Bronchial epithelial cell (primary cell): ENCODE measurements at places on chromosomes 13 and 19. TPM values are rescaled to one million over a fixed set of nuclear protein-coding genes. Genes with fewer than 3 reads are reported as not detected.

The RNF17 gene
- not detected in 2 replicates for total RNA-seq

DNA sequence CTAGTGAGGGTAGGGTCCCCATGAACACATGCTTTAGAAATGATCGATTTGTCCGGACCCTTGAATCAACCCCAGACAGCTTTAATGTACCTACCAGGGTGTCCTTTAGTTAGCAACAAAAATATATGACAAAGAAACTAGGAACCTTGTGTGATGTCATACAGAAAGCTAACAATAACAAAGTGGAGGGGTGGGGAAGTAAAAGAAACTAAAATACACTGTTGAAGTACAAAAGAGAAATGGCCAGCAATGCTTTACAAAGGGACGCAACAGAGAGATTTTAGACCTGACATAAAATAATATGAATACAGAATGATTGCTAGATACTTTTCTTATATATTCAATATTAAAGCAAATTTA, 40.0 kb downstream of the DZIP1 start:
- peak; percentile 14 for DNase-seq

GRCh38 chr19:10565028-10565566, 713 bp downstream of the KRI1 start:
- no peak for DNase-seq

GRCh38 chr13:71860547-71861138, 6.4 kb downstream of the DACH1 start:
- DNase-seq, result no peak

DNA sequence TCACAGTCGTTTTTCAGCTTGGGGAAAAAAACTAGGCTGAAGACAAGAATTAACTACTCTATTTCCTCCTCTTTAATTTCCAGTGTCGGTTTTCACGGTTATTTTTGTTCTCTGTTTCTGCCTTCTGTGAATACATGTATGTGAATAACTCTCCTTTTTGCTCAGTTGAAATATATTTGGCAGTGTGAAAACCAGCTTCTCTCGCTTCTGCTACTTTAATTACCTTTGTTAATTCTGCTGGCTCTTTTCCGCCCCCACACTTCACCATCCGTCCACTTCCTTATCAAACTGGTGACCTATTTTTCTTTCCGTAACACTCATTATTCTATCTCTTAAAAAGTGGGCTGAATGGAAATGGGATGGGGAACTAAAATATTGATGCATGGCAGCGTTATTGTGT, 126.4 kb downstream of the POU4F1 start:
- no peak for DNase-seq
